ENCODE measurements at places on chromosomes 3 and 15. TPM values are rescaled to one million over a fixed set of nuclear protein-coding genes. Genes with fewer than 3 reads are reported as not detected.

Gene GPR87
- 0.18 TPM for polyA plus RNA-seq

GRCh38 chr3:98180319-98180890 lies 13.9 kb downstream of the OR5H15 start:
- DNase-seq: no peak

GRCh38 chr3:80606073-80606472 lies 838.3 kb upstream of the ROBO1 start:
- no peak for DNase-seq

- no peak for DNase-seq
These were observed 128.0 kb upstream of the TPM1 start for GRCh38 chr15:62914461-62915079.

Gene CIB2
- polyA plus RNA-seq: 32.8 TPM

- no peak for DNase-seq
These were observed 93.0 kb downstream of the ALCAM start for GRCh38 chr3:105459566-105460290.
